ENCODE measurements at places on chromosomes 4 and X.

DNA sequence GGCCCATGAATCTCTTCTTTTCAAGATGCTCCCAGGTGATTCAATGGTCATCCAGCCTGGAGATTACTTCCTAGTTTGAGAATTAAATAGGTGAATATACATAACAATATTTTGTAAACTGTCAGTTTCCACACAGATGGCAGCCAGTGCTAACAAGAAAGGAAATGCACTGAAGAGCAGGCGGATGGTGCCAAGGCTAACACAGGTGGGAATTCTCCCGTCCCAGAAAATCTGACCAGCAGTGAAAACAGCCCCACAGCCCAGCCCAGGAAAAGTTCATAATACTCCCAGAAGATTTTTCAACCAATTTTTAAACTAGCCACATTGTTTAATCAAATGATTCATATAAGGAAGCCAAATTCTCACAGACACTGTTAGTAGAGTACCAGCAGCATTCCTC is 387.2 kb upstream of the GATB start:
- no peak for DNase-seq

DNA sequence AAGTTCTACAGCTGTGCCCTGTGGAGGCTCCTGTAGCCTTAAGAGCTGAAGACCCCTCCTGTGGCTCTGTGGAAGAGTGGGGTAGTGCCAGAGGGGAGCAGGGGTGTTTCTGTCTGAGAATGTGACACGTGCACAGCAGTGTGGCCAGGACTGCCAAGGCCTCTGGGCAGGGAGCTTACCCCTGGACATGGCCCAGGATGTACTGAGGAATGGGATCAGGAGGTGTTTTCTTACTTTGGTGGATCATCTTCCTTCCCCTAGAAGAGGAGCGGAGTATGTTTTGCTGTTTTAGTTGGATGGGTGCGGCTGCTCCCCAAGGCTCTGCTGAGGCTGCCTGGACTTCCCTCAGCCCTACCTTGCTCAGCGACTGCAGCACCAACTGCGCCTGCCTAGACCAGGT is 342.6 kb downstream of the ARHGAP10 start:
- DNase-seq = no peak

- DNase-seq = no peak
These were observed 56.6 kb downstream of the AREG start for GRCh38 chr4:74501579-74501978.

- no peak for DNase-seq
These were observed 786.2 kb downstream of the RAB28 start for GRCh38 chr4:12697970-12698369.

DNA sequence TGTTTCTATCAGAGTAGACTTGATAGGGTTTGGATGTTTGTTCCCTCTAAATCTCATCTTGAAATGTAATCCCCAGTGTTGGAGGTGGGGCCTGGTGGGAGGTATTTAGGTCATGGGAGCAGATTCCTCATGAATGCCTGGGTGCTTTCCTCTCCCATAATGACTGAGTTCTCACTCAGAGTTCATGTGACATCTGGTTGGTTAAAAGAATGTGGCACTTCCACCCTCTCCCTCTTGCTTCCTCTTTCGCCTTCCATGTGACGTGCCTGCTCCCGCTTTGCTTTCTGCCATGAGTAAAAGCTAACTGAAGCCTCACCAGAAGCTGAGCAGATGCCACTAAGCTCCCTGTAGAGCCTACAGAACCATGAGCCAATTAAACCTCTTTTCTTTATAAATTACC is 47.3 kb upstream of the SRPX start:
- peak; percentile 5 for DNase-seq

DNA sequence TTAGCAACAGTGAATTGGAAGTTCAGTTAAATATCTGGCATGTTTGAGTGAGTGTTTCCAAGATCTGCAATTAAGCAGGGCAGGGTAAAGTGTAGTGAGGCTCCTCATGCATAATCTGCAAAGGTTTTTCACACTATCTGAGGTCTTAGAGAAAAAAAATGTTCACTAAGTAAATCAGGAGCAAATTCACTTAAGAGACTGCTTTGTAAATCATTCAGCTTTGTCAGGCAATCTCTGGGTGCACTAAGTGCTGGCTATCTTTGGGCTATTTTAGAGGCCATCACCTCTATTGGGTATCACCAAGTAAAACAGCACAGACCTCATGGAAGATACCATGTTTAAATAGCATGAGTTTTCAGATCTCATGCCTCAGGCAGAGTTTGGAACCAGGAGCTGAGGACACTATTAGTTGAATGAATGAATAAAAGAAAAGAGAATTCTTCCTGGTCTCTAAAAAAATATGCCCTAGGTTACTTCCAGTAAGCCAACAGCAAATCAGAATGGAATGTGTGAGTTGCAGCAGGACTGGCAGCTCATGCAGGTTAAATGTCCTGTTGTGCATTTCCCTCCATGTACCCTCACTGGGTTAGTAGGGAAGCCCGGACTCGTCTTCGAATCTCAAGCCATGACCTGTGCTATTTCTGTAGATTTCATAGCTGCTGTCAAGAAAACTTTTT is 195.3 kb downstream of the KCNIP4 start:
- no peak for DNase-seq

DNA sequence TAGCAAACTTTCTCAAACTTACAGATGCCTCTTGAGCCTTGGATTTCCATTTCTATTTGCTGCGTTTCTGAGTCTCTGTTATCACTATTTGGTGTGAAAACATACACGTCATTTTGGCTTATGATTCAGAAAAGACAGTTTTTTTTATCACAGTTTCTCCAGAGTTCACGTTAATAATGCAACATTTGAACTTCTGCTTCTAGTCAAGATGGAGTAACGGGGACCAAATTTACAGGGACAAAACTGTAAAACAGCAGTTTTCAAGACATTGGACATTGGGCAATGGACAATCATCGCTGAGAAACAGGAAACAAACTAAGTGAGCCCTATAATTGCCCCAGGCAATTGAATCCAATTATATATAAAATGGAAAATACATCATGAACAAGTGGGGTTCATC is 36.2 kb upstream of the TASL start:
- no peak for DNase-seq

GRCh38 chr4:7658341-7659204 is 223.8 kb upstream of the PSAPL1 start:
- DNase-seq = no peak

GRCh38 chr4:11720292-11720691 is 291.6 kb upstream of the HS3ST1 start:
- DNase-seq = peak; percentile 28
